ENCODE measurements at places on chromosomes 2 and 18.

DNA sequence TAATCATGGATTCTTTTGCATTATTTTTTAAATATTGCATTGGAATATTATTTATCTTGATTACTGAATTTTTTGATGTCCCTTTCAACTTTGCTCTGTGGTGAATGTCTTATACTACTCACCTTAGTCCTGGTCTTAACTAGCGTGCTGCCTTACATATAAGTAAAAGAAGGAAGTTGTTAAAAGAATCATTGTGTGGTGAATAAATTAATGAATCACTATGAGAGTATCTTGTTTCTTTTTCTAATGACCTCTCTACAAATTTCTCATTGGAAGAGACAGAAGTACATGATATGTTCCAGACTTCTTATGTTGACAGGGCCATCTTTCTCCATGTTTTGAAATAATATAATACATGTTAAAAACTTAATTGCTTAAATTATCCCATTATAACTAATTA lies 432.6 kb upstream of the MMADHC start:
- no peak for DNase-seq

DNA sequence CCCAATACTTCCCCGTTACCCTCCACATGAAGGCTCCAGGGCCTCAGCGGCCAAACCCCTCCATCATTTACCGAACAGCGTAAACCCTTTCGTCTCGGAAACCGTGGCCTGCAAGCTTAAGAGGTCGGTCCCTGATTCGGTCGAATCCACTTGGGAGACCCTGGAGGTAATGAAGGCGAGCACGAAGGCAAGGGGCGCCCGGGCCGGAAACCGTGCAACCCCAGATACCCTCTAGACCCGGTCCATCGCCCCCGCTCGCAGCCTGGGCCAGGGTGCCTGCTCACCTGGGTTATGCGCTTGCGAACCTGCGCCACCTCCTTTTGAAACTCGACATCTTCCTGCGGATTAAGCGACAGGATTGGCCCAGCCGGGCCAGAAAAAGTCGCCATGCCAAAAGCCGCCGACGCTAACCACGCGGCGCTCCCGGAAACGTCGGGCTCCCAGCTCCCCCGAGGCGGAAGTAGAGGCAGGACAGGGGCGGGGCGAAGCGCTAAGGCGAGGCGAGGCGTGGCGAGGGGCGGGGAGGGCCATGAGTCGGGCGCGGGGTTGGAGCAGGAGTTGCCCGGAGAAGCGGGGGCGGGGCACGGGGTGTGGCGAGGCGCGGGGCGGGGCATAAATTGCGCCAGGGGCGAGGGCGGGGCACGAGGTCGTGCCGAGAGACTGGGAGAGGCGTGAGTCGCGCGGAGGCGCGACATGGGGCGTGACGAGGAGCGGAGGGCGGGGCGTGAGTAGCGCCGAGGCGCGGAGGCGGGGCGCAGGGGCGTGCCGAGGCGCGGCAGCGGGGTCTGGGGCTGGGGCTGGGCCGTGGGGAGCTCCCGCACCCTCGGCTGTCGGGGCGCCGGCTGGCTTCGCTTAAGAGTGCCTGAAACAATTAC lies at the start of gene NIFK:
TSS of gene NIFK (minus strand) at position 414 of the 875 bp plus-strand sequence. CDS start at position 389, 25 bp downstream.
- DNase-seq = peak; percentile 91

- no peak for DNase-seq
Observed at GRCh38 chr2:186718903-186719302, 25.0 kb downstream of the FAM171B start.

- DNase-seq = no peak
Observed at GRCh38 chr2:177628831-177629230, 236.3 kb downstream of the AGPS start.

GRCh38 chr2:203453858-203454451 lies 81.1 kb downstream of the RAPH1 start:
- DNase-seq = peak; percentile 57

DNA sequence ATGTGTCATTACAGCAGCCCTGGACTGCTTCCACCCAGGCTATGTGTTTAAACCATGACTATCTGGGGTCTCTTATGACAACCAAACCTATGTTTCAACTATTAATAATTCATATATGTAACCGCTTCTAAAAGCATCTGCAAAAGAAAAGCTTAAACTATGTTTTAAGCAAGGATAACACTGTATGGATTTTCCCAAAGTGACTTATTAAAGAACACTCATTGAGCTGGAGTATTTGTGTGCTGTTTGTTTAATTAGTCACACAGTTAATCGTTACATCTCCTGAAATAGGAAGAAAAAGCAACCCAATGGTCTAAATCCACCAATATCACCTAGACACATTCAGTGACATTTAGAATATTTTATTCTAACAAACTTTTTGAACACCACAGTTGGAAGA lies 51.3 kb downstream of the TMEM163 start:
- no peak for DNase-seq

GRCh38 chr2:228023619-228024018 lies 152.2 kb downstream of the DAW1 start:
- DNase-seq = no peak

DNA sequence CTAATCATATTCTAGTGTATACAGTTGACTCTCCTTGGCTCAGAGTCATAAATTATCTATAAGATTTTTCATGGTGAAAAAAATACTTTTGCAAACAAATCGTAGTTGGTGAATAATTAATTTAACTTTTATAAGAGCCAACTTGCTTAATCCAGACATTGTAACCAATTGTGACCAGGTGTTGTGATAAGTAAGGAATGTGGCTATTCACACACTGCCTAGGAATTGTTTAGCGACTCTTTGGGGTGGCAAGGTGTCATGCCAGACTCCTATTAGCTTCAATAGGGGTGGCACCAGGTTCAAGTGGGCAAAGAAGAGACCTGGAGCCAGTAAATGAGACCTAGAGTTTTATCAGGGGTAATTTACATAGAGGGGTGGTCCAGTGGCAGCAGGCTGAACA lies 344.7 kb upstream of the PKDCC start:
- no peak for DNase-seq

DNA sequence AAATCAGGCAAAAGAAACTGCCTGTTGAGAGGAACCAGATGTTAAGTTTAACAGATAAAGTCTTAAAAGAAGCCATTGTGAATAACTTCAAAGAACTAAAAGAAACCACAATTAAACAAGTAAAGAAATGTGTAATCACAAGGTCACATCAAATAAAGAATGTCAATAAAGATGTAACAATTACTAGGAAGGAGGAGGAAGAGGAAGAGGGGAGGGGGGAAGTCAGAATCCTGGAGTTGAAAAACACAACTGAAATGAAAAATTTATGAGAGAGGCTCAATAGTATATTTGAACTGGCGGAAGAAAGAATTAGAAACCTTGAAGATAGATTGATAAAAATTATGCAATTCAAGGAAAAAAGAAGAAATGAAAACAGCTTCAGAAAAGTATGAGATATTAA lies 88.4 kb upstream of the CRIM1 start:
- DNase-seq = no peak

GRCh38 chr2:73035899-73036711 lies 35.4 kb downstream of the SFXN5 start:
- no peak for DNase-seq

DNA sequence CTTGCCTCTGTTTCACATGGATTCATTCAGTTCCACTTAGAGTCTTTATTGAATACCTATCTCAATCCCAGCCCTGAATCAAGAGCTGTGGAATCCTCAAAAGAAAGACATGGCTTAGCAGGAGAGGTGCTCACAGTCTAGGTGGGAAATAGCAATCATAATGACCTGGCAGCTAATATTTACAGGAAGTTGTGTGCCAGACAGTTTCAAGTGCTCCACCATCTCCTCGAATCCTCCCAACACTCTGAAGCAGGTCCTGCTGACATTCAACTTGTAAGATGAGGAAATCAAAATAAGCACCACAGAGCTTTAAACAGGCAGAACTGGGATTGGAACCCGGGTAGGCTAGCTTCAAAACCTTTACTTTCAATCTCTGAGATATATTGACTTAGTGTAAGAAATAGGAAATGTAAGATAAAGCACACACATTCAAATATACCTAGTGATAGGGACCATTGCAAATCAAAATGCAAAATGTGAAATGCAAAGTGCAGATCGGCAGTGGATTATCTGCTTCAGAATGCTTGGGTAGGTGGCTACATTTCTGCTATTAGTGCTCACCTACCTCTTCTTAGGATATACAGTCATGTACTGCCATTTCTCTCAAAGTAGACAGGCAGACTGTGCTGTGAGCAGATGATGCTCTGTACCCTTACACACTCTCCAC lies 182.0 kb downstream of the PRKCE start:
- DNase-seq = no peak

- DNase-seq = peak; percentile 68
Observed at GRCh38 chr2:3604991-3605961, 10.4 kb downstream of the COLEC11 start.

Measured in NCI-H2029 treated with DMSO at 0.1 percent for 48 hours (cell line).